ENCODE measurements at places on chromosomes 13 and 19.

DNA sequence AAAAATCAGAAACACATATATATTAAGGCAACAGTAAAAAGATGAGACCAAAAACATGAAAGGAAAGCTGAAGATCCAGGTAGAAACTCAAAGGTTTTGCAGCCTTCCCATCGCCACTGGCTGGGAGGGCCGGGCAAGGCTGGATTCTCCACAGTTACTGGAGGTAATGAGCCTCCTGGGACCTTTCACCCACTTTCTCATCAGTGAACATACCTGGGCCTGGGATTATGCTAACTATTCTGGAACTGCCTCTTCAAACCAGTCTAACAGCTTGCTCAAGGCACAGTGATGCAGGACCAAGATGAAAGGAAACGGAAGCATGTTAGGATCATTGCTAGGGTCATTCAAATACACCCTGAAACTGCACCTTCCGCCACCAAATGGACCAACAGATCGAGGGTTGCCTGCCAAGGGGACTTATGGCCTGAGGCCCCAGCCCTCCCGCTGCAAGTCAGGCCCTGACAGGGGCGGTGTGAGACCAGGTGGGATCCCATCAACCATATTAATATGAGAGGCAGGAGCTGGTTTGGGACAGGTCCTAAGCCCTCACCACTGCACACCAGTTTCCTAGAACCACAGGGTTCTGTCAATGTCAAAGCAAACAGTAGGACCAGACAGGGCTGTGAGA is 28.4 kb upstream of the ATP12A start:
- H3K27ac ChIP-seq, result no peak overlapping the region
- H3K4me1 ChIP-seq, result no peaks in the 10 kb centered on the region
- no peaks in the 10 kb centered on the region for H3K27me3 ChIP-seq
- no peak overlapping the region for H3K4me3 ChIP-seq
- no peak for DNase-seq

GRCh38 chr19:3818466-3818865 is 32.3 kb upstream of the MATK start:
- no peak overlapping the region for H3K27ac ChIP-seq
- H3K36me3 ChIP-seq, result no peaks in the 10 kb centered on the region
- no peaks in the 10 kb centered on the region for H3K27me3 ChIP-seq
- no peak overlapping the region for H3K4me3 ChIP-seq

DNA sequence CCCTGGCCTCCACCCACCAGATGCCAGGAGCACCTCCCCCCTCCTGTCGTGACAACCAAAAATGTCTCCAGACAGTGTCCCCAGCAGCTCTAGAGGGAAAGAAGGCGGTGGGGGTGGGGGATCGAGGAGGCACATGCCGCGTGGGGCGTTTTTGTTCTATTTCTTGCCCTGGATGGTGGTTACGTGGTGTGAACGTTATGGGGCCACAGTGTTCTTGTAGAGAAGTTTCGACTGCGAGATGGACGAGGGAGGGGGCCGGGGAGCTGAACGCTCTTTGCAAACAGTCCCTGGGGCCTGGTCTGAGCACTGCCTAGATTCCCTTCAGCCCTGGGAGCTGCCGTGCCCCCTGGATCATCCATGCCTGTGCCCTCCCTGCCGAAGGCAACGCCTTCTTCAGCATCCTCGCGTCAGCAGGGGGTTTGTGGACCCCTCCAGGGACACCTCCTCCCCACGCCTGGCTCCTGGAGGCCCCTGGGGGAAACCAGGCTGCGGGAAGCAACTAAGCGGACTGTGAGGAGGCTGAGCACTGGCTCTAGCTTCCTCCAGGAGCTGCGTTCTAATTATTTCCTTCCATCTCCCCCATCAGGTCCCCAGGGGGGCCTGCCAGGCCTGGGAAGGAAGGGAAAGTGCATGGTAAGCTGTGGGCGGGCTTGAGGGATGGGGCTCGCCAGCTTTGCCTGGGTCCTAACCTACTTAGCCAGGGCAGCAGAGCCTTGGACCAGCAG is 131.5 kb downstream of the IER2 start:
- no peak for DNase-seq
- no peaks in the 10 kb centered on the region for H3K4me1 ChIP-seq
- H3K27me3 ChIP-seq, result no peaks in the 10 kb centered on the region
- H3K27ac ChIP-seq, result no peak overlapping the region
- H3K4me3 ChIP-seq, result no peak overlapping the region
- no peaks in the 10 kb centered on the region for H3K36me3 ChIP-seq

DNA sequence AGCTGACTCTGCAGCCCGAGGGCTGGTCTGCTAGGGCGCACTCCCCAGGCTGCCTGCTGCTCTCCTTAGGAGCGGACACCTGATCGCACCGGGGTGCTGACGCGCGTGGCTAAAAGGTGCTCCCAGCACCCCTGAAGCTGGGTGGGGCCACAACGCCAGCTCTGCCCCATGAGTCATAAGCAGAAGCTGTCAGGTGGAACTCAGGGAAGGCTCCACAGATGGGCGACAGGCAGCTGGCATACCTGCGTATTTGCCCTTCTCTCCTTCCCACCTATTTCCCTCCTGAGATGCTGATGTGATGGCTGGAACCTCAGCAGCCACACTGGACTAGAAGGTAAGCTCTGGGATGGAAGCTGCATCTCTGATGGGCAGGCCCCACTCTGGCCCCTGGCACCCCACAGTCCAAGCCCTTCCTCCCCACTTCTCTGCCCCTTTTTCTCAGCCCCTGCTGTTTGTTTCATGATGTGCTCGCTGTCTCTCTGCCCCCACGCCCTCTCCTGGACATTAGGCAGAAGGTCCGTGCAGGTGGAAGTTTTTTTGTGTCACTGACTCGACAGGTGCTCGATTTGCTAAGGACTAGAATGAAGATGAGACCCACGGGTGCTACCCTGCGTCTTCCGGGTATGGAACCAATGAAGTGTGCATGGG is 30.3 kb upstream of the CACTIN start:
- no peak overlapping the region for H3K27ac ChIP-seq
- H3K36me3 ChIP-seq, result no peaks in the 10 kb centered on the region
- no peak overlapping the region for H3K4me3 ChIP-seq
- no peak for DNase-seq

- no peaks in the 10 kb centered on the region for H3K4me1 ChIP-seq
- H3K4me3 ChIP-seq, result no peak overlapping the region
- no peaks in the 10 kb centered on the region for H3K36me3 ChIP-seq
Observed at GRCh38 chr13:29423050-29423449, 172.4 kb downstream of the SLC7A1 start.

GRCh38 chr13:63184693-63185092 is 1769.0 kb upstream of the PCDH20 start:
- H3K4me1 ChIP-seq, result no peaks in the 10 kb centered on the region
- DNase-seq, result no peak
- H3K36me3 ChIP-seq, result no peaks in the 10 kb centered on the region

- no peak overlapping the region for H3K4me3 ChIP-seq
- no peaks in the 10 kb centered on the region for H3K4me1 ChIP-seq
- H3K27ac ChIP-seq, result no peak overlapping the region
- DNase-seq, result no peak
- no peaks in the 10 kb centered on the region for H3K36me3 ChIP-seq
- no peaks in the 10 kb centered on the region for H3K27me3 ChIP-seq
Observed at GRCh38 chr13:93254775-93255174, 28.2 kb downstream of the GPC6 start.

Data from ovary (tissue), 10 donors.